ENCODE measurements at places on chromosomes 5 and 9.

GRCh38 chr9:1005043-1005667 is 28.7 kb downstream of the DMRT3 start:
- no peaks in the 10 kb centered on the region for H3K4me1 ChIP-seq
- H3K27me3 ChIP-seq = no peaks in the 10 kb centered on the region
- no peak overlapping the region for H3K4me3 ChIP-seq
- DNase-seq = no peak
- H3K27ac ChIP-seq = no peak overlapping the region

- H3K4me3 ChIP-seq = no peak overlapping the region
- no peak for DNase-seq
- no peaks in the 10 kb centered on the region for H3K36me3 ChIP-seq
- no peaks in the 10 kb centered on the region for H3K27me3 ChIP-seq
Observed at GRCh38 chr5:159539678-159540077, 209.4 kb upstream of the IL12B start.

- H3K4me1 ChIP-seq = no peaks in the 10 kb centered on the region
- no peaks in the 10 kb centered on the region for H3K36me3 ChIP-seq
- H3K27me3 ChIP-seq = no peaks in the 10 kb centered on the region
Observed at GRCh38 chr5:9480499-9480898, 65.4 kb downstream of the SEMA5A start.

DNA sequence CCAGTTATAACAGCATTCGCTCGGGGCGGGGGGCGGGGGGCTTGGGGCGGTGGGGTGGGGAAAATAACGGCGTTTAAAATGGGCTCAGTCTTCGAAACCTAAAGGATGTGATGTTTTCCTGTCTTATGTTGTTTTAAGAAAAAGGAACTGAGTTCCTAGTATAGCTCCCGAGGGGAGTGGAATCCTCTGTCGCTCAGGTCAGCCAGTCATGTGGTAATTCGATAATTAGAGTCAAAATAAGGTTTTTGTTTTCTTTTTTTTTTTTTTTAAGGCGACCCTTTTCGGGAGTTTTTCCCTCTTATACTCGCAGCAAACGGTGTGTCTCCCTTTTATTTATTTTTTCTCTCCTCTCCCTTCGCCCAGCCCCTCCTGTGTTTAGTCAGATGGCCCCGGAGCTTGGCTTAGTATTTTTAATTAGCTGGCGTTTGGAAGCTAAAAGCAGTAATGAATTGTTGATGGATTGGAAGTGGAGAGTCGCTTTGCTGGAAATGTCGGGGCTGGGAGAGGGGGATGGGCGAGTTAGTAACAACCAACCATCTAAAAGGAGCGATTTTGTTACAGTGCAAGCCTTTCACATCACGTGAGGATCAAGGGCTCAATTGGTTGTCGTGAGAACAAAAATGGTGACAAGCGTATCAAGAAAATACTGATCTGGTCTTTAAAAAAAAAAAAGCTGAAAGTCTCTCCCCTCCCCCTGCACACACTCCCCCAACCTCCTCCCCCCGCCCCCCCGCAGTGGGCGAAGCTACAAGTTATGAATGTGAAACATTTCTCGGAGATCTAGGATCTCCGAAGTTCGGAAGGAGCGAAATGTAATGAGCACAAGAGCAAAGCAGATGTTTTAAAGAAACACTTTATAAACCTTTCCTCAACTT is 714 bp upstream of the ZNF608 start:
- DNase-seq = peak; percentile 89
- H3K27ac ChIP-seq = peak overlapping the region; percentile 91
- H3K36me3 ChIP-seq = no peaks in the 10 kb centered on the region
- peak overlapping the region; percentile 81 for H3K4me3 ChIP-seq
- H3K4me1 ChIP-seq = peaks cover 26% of the 10 kb centered on the region
- H3K27me3 ChIP-seq = no peaks in the 10 kb centered on the region

DNA sequence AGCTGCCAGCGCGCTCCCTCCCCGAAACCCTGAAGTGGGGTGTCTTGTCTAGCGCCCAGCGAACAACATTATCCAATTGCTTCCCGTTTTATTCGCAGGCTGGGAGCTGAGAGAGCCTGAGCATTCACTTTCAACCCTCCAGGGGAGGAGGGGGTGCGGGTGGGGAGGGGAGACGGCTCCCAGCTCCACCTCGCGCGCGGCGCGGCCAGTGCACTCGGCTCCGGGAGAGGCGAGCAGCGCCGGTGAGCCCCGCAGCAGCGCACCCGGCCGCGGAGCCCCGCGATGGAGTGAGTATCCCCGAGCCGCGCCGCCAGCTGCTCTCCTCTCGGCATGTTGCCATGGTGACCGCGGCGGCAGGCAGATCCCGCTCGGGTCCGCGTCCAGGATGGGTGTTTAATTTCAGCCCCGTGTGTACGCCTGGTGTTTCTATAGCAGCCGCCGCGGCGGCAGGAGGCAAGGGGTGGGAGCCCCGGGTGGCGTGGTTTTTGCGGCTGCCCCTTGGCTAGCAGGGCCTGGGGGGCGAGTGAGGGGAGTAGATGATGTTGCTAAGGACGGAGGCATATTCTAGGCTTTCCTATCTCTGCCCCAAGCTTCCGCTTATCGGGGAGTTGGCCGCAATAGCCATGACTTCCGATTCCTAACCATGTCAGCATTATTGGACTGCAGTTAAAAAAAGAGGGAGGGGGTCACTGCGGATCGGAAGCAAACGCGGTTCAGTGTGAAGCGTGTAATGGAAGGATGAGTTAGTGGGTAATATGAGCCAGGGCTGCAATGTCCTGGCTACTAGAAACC is 139.2 kb upstream of the PALM2AKAP2 start:
- H3K4me1 ChIP-seq = peaks cover 7% of the 10 kb centered on the region
- H3K27me3 ChIP-seq = peaks cover 24% of the 10 kb centered on the region
- DNase-seq = peak; percentile 27
- H3K27ac ChIP-seq = no peak overlapping the region
- H3K4me3 ChIP-seq = peak overlapping the region; percentile 62
